GM23338 (cell line): ENCODE measurements at places on chromosomes 4 and X. TPM values are rescaled to one million over a fixed set of nuclear protein-coding genes. Genes with fewer than 3 reads are reported as not detected.

The CXCR3 gene
- not detected in 2 replicates for total RNA-seq

The CT45A3 gene
- total RNA-seq: not detected in 2 replicates

GRCh38 chr4:46946919-46947536 lies 38.0 kb upstream of the COX7B2 start:
- no peak for DNase-seq
- H3K27me3 ChIP-seq: no peaks in the 10 kb centered on the region
- no peaks in the 10 kb centered on the region for H3K36me3 ChIP-seq
- no peak overlapping the region for H3K27ac ChIP-seq

GRCh38 chr4:160386846-160387245 lies 1284.0 kb downstream of the RAPGEF2 start:
- no peak for DNase-seq
- no peaks in the 10 kb centered on the region for H3K36me3 ChIP-seq
- no peaks in the 10 kb centered on the region for H3K4me1 ChIP-seq
- H3K27me3 ChIP-seq: no peaks in the 10 kb centered on the region
- H3K4me3 ChIP-seq: no peak overlapping the region
- no peak overlapping the region for H3K27ac ChIP-seq

GRCh38 chr4:56130606-56131155 lies 181.9 kb downstream of the CEP135 start:
- no peak overlapping the region for H3K27ac ChIP-seq
- no peak overlapping the region for H3K4me3 ChIP-seq
- no peaks in the 10 kb centered on the region for H3K36me3 ChIP-seq

The GAGE12J gene
- total RNA-seq: not detected in 2 replicates

The DDIT4L gene
- total RNA-seq: 7.0 and 11.5 TPM in 2 replicates

The PAGE1 gene
- total RNA-seq: not detected in 2 replicates
